Activated naive CD4-positive, alpha-beta T cell treated with anti-CD3 and anti-CD28 coated beads, Interleukin-2, amount 10 ng/mL, durations not matched to agents 7 days and 5 days (primary cell): ENCODE measurements at places on chromosomes 13 and 19.

DNA sequence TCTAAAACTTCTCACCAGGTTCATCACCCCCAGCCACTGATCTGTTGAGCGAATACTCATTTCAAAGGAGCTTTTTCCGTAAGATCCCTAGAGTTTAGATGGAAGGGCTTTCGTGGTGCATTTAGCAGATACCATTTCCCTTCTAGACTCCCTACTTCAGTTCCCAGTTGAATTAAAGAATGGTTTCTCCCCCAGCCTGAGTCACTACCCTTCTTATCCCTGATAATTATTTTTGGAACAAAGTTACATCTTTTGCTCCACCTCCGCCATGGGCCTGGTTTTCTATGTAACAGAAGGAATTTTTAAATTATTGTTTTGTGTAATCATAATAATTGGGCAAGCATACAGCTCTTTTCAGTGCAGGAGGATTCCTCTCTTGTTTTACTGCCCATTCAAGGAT lies 22.0 kb downstream of the USPL1 start:
- H3K4me1 ChIP-seq = peaks cover 22% of the 10 kb centered on the region
- no peaks in the 10 kb centered on the region for H3K27me3 ChIP-seq
- peaks cover 55% of the 10 kb centered on the region for H3K36me3 ChIP-seq
- DNase-seq = no peak
- H3K4me3 ChIP-seq = no peak overlapping the region

GRCh38 chr13:29752175-29752574 lies 98.2 kb downstream of the UBL3 start:
- H3K4me1 ChIP-seq = no peaks in the 10 kb centered on the region
- no peaks in the 10 kb centered on the region for H3K36me3 ChIP-seq
- H3K4me3 ChIP-seq = no peak overlapping the region
- H3K27me3 ChIP-seq = peaks cover 14% of the 10 kb centered on the region

- H3K4me3 ChIP-seq = no peak overlapping the region
- H3K27ac ChIP-seq = no peak overlapping the region
- no peaks in the 10 kb centered on the region for H3K27me3 ChIP-seq
- no peaks in the 10 kb centered on the region for H3K4me1 ChIP-seq
- DNase-seq = no peak
- no peaks in the 10 kb centered on the region for H3K36me3 ChIP-seq
Measured at GRCh38 chr13:99689955-99690354, 188.7 kb downstream of the TM9SF2 start.

DNA sequence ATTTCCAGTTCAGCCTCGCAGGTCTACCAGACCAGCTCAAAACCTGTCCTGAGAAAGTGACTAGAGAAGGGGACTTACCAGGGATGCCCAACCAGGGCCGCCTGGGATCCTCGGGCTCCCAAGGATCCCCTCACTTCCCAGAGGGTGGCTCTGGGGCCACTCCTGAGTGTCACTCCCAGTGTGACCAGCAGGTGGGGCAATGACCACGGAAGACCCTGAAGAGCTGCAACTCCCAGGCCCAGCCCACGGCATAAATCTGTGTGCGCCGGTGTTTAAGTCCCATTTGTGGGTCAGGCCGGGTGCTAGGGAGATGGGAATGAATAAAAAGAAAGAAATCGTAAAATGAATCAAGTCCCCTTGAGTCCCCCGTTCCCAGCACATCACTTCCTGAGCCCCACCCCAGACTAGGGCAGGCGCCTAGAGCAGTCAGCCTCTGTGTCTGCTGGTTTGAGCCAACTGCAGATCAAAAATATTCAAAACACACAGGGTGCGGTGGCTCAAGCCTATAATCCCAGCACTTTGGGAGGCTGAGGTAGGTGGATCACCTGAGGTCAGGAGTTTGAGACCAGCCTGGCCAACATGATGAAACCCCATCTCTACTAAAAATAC lies 10.7 kb downstream of the PTGIR start:
- H3K4me1 ChIP-seq = peaks cover 79% of the 10 kb centered on the region
- peaks cover 23% of the 10 kb centered on the region for H3K36me3 ChIP-seq
- DNase-seq = peak; percentile 87
- no peak overlapping the region for H3K4me3 ChIP-seq
- peak overlapping the region; percentile 80 for H3K27ac ChIP-seq
- no peaks in the 10 kb centered on the region for H3K27me3 ChIP-seq

GRCh38 chr13:26568132-26568815 lies 10.8 kb downstream of the WASF3 start:
- no peak for DNase-seq
- peaks cover 4% of the 10 kb centered on the region for H3K27me3 ChIP-seq
- H3K27ac ChIP-seq = no peak overlapping the region
- no peak overlapping the region for H3K4me3 ChIP-seq
- no peaks in the 10 kb centered on the region for H3K4me1 ChIP-seq
